WERI-Rb-1 (cell line): ENCODE measurements at places on chromosomes 7 and 10.

DNA sequence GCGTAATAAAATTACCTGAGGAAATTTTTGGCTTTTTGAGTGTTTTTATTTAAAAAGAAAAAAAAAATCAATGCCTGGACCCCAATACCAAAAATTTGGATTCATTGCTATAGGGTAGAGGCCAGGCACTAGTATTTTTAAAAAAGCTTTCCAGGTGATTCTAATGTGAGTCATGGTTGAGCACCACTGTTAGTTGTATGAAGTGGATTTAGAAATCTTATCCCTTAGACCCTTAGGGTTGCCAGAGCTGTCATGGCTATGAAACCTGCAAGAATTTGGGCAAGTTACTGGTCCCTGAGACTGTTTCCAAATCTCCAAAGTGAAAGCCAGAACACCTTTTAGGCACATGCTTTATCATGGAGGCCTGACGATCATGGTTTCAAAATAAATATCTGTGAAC, 262.5 kb downstream of the AHR start:
- DNase-seq = no peak

DNA sequence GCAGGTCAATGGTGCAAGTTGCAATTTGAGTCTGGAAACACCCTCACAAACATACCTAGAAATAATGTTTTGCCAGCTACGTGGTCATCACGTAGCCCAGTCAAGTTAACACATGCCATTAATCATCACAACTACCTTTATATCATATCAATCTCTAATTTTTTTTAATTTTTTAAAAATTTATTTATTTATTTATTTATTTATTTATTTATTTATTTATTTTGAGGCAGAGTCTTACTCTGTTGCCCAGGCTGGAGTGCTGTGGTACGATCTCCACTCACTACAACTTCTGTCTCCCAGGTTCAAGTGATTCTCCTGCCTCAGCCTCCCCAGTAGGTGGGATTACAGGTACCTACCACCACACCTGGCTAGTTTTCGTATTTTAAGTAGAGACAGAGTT, 52.4 kb upstream of the MACROH2A2 start:
- DNase-seq = no peak

DNA sequence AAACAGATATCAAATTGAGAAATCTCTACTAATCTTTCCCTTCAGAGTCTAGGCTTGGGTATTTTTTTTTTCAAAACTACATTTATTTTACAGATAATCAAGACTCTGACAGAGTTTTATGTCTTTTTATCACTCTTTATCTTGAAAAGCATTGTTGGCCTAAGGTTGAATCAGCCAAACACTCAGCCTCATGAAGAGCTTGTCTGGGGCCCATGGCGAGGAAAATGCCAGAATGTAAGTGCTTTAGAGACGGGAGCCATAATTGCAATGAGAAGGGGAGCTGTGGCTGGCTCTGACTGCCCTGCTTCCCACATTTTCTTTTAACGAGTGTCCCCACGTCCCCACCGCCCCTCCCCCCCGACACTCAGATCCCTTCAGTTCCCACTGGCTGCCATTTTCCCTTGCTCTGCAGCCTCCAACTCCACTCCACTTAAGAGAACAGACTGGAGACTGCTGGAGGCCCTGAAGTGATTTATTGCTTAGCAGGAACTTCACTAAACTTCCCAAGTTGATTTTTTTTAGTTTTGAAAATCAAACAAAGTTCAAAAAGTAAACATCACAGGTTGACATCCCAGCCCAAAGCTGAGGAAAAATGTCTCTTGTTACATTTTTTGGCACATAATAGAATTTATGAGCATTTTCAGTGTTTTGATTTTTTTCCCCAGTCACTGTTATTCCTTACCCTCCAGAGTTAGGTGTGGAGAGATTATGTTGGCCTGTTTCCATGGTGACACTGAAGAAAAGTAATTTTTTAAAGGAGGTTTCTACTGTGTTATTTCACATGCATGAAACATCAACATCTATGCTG, 637.5 kb upstream of the GALNT17 start:
- DNase-seq = no peak

- DNase-seq = no peak
Observed at GRCh38 chr10:59949608-59950007, 43.3 kb upstream of the CCDC6 start.

DNA sequence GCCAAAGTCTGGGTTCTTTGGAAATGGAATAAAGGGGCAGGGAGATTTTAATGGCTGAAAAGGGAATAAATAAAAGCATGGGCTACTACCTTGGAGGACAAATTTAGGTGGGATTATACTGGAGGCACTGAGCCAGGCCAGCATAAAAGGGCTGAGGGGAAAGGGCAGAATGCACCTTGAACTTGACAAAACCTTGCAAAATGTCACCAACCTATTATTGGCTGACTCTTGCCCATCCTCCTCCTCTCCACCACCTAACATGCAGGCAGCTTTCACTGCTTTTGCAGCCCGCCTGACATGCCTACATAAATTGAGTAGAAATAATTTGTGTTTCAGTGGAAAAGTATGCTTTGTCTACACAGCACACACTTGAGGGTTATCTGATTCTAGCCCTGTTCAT, 65.3 kb upstream of the ABLIM1 start:
- no peak for DNase-seq
